ENCODE measurements at places on chromosomes 3 and 15.
A peak's percentile ranks its signal among the peaks of the same experiment; 100 is the strongest.

DNA sequence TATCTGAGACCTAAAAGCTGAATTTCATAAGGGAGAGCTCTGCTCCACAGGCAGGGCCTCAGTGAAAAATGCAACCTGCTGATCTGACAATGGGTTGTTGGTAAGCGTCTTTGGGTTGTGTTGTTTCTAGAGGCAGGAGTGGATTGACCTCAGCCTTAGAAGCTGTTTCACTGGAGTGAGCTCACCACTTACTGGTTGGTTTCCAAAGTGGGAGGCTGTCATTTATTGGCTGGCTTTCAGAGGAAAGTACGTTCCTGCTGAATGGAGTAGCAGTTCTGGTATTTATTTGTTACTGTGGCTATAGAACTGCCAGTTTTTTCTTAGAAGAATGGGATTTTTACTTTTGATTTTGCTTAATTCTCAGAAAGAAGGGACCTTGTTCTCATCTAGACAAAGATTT lies 29.3 kb upstream of the COL6A5 start:
- no peak for DNase-seq

GRCh38 chr3:150945226-150946032 lies 27.1 kb downstream of the CLRN1 start:
- peak; percentile 79 for DNase-seq

- DNase-seq: no peak
These were observed 535 bp downstream of the C2CD4B start for GRCh38 chr15:62164396-62165103.

- no peak for DNase-seq
These were observed 159.4 kb upstream of the UBE2E1 start for GRCh38 chr3:23646184-23646920.

DNA sequence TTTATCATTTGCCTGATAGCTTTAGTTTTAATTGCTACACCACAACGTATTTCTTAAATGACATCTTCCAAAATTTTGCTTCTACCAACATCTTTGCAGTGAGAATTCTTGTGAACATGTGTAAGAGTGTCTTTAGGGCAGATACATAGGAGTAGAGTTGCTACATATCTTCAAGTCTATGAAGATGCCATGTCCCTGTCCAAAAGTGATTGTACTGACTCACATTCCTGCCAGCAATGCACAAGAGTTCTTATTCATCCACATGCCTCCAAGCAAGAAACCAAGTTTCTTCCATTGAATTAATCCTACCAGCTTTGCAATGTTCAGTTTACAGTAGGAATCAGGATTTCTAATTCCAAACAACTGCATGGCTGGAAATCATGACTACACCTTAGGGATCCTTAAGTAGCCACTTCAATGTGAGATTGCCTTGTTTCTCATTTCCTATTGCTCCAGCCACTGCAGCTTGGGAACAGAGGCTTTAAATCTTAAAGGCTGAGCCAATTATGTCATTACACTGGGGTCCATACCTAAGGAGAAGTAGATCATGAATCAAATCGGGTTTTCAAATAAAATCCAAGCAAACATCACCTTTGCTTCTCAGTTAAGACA lies 44.5 kb downstream of the BCL2L10 start:
- no peak for DNase-seq

- peak; percentile 3 for DNase-seq
These were observed 64.6 kb upstream of the FHIT start for GRCh38 chr3:61315871-61316270.

DNA sequence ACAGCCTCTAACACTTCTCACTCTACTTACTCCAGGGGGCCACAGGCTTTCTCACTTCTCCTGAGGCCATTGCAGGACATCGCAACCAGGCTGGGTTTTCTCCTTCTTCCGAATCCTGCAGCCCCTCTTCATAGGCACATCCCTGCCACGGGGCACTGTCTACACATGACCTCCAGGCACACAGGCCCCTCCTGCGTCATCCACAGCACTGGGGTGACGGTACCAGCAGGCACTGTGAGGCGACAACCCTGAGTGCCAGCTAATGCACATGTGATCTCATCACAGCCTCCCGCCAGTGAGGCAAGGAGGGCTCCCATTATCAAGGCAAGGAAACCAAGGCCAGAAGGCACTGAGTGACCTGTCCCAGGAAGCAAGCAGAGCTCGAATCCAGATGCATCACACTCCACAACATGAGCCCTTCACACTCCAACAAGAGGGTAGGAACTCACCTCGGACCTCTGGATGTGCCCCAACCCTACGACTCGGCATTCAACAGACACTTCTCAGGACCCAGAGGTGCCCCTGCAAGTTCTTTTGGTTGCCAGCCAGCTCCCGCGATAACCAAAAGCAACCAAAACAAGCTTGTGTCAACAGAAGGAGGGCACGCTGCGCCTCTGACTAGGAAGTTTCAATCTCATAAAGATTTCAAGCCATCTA lies 16.7 kb downstream of the FAM174B start:
- no peak for DNase-seq

DNA sequence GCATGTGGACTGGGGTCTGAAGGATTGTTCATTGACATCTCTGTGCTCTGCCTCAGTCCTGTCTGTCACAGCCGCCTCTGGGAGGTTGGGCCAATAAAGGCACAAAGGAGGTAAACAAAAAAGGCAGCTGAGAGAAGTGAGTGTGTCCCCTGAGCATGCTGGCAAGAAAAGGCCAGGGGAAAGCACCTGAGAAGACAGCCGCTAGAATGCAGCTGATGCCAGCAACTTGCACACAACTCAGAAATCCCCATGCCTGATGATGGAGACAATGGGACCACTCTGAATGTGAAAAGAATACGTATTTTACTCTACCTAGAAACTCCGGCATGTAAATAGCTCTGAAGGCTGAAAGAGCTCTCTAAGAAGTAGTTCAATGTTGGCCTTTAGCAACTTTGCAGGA lies 118.7 kb downstream of the KCNH8 start:
- DNase-seq: no peak

- no peak for DNase-seq
These were observed 61.0 kb downstream of the GPR160 start for GRCh38 chr3:170098753-170099152.

GRCh38 chr3:57967590-57967989 lies 40.6 kb upstream of the FLNB start:
- no peak for DNase-seq

DNA sequence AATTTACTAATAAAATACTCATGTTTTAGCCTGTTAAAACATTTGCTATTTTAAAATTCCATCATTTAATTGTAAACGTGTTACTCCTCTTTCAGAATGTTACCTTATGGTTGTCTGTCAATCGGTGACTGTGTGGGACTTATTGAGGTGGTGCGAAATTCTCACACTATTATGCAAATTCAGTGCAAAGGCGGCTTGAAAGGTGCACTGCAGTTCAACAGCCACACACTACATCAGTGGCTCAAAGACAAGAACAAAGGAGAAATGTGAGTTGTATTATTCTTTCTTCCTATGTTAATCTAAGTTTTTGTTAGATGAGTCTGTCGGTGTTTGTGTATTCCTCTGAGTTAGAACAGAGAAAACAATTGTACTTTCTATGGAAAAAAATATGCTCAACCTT lies 21.7 kb downstream of the KCNMB3 start:
- DNase-seq: no peak

GRCh38 chr3:56939834-56940233 lies 120.6 kb upstream of the SPATA12 start:
- DNase-seq: no peak

DNA sequence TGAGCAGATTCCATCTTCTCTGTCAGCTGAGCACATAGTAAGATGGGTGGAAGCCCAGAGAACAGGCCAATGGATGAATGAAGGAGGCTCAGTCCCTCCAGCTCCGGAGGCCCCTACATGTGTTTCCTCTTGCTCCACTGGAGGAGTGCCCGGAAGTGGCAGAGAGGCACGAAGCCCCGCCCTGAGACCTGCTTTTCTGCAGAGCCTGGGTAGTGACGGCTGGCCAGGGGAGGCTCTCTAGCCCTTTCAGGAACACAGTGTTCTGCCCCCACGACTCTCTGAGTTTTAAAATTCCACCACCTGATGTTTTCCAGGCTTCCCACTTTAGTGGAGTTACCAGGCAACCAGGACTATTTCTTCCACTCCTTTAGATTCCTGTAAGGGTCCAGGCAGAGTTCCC lies 149.4 kb upstream of the SLC6A11 start:
- peak; percentile 25 for DNase-seq

GRCh38 chr3:2993736-2994135 lies 116.4 kb downstream of the IL5RA start:
- DNase-seq: no peak

DNA sequence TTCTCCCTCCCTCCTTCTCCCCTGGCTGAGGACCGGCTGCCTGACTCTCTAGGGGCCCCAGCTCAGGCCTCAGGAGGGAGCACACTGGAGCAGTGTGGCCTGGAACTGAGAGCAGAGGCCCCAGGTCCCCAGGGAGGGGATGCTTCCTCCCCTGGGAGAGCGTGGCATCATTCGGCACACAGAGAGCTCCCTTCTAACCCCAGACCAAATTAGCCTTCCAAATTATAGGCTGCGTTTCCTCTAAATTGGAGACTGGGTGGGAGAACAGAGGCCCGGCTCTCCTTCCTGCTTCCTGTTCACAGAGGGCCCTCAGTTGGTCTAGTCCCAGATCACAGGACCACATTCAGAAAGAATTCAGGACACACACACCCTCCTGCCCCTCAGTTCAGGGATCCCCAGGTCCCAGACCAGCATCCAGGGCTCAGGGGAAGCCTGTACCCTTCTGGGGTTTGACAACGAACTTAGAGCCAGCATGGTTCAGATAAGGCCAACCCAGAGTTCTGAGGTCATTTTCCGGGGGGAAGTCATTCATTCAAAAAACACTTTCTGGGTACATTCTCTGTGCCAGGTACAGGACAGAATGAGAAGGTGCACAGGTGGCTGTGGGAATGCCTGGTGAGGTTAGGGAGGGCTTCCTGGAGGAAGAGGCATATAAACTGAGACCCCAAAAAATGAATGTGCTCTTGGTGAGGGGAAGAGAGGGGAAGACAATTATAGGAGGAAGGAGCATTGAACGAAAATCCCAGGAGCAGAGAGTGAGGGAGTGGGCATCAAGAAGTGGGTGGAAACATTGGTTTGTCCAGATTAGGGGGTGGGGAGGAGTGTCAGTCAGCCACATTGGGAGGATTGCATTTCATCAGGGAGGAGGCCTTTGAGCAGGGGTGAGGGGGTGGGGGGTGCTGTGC lies 28.4 kb upstream of the RPL29 start:
- no peak for DNase-seq

DNA sequence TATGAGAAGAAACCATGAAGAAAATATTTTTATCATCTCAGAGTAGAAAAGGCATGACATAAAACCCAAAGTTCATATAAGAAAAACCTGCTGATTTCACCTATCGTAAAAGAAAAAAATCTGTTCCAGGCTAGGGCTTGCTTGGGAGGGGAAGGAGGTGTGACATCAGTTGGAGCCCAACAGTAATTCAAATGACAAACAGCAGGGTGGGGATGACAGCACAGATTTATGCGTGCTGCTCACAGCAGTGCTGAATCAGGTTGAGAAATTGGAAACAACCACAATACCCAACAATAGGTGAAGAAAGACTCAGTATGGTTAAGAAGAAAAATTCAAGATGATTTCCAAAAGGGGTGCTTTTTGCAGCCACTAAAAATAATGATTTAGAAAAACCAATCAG lies 172.4 kb downstream of the PDE8A start:
- DNase-seq: no peak

DNA sequence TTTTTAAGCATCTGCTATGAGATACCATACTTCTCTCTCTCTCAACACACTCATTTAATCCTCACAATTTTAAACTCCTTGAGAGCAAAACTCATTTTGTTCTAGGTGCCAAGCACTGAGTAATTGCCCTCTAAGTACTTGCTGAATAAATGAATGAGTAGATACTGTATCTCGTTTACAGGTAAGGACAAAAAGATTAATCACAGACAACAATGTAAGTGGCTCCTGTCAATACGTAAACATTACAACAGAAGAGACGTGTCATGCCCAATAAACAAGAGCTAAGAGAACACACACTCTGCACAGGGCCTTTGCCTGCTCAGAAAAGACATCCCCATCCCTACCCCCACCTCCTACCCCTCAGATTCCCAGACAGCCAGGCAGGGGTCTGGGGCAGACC lies 59.8 kb downstream of the CHSY1 start:
- DNase-seq: no peak

- no peak for DNase-seq
These were observed 44.4 kb upstream of the TMC3 start for GRCh38 chr15:81418444-81418843.

GRCh38 chr3:71163198-71163918 lies 420.2 kb downstream of the FOXP1 start:
- no peak for DNase-seq

GRCh38 chr3:149339931-149340309 lies 6.5 kb upstream of the TM4SF18 start:
- DNase-seq: peak; percentile 99

GRCh38 chr3:162029736-162030135 lies 533.1 kb downstream of the OTOL1 start:
- no peak for DNase-seq

DNA sequence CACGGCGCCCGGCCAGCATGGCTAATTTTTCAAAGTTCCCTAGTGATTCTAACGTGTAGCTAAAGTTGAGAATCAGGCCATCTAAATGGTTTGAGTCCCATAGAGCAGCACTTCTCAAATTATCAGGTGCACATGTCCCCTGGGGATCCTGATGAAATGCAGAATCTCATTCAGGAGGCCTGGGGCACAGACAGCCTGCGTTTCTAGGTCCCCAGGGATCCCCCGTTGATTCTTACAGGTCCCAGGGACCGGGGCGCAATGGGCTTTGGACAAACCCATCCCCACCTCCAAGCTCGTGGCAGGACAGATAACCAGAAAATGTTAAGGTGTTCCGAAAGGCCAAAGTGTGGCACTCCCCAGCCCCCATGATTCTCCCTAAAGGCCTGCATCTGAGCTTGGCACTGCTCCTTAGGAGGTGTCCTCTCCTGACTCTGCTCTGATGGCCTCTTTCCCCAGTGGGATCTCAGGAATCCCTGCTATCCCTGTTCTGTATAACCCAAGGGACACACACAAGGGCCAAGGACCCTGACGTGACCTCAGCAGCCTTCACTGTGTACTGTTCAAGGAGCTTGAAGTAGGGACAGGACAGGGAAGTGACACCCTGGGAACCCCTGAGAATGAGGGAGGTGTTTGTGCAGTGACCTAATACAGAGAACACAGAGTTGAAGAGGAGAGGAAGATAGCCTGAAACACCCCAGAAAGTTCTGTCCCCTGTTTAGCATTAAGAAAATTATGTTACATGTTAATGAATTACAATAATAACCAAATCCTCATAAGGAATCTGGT lies 8.0 kb downstream of the LRRK1 start:
- DNase-seq: no peak

Measured in H4 (cell line).